Pulmonary artery endothelial cell (primary cell): ENCODE measurements at places on chromosomes 13 and 19. TPM values are rescaled to one million over a fixed set of nuclear protein-coding genes. Genes with fewer than 3 reads are reported as not detected.
A peak's percentile ranks its signal among the peaks of the same experiment; 100 is the strongest.

Gene TPP2
- total RNA-seq = 40.5 and 56.3 TPM in 2 replicates

DNA sequence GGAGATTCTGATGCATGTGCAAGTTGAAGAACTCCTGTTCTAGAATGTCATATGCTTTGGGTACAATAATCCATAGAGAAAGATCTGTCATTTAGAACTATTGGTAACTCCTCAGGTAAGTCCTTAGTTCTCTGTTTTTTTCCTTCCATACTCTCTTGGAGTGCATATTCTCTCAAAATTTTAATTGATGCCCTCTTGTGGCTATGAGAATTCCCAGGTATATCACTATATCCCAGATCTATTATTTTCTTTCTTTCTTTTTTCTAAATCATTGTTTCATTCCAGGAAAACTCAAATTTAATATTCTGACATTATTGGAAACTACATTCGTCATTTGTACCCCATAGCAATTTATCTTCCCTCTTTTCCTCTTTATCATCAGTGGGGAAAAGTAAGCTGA, 485.4 kb downstream of the KLF5 start:
- DNase-seq = no peak

DNA sequence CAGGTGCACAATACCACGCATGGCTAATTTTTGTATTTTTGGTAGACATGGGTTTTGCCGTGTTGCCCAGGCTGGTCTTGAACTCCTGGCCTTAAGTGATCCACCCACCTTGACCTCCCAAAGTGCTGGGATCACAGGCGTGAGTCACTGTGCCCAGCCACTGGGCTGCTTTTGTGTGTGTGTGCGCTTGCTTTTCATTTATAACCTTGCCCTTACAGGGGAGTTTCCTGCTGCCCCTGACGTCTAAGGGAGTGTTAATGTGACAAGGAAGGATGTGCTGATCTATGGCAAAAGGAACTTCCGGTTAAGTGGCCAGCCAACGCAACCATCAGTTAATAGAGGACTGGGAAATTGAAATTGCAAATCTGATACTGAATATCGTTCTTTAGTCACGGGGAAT, 57.7 kb downstream of the ING1 start:
- DNase-seq = peak; percentile 30

DNA sequence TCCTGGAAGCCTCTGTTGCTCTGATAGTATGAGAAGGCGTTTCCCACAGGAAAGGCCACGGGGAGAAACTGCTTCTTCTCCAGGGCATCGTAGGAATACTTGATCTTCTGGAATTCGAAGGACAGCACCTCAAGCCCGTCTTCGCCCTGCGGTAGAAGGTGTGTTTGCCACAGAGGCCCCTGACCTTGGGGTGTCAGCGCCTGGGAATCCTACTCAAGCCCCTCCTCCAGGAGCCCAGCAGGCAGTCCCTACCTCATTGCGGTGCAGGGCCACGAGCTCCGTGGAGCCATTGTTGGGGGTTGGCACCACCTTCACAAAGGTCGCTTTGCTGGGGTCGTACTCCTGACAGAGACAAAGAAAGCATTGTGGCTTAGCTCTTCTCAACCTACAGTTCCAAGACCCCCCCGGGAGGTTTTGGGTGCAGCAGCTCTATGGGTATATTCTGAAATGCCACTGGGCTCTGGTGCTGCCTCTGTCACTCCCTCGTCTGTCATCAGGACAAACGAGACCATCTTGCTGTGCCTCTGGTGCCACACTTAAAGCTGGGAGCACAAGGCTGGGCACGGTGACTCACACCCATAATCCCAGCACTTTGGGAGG, 3.7 kb downstream of the ATP13A1 start:
- no peak for DNase-seq

- no peak for DNase-seq
These were observed 43.5 kb downstream of the COLGALT1 start for GRCh38 chr19:17598953-17599352.

- DNase-seq = peak; percentile 15
These were observed 18.0 kb downstream of the SLC5A5 start for GRCh38 chr19:17889609-17890214.

Gene OSCAR
- 0.07 TPM in 1 of 2 replicates, not detected in the other for total RNA-seq

Gene GRIN3B
- 0.39 and 0.59 TPM in 2 replicates for total RNA-seq

Gene PSG6
- total RNA-seq = not detected in 2 replicates

Gene SERPINE3
- not detected in 2 replicates for total RNA-seq

GRCh38 chr13:80065996-80066395, 274.9 kb downstream of the SPRY2 start:
- DNase-seq = no peak

GRCh38 chr13:95660981-95661581, 15.9 kb upstream of the DNAJC3 start:
- no peak for DNase-seq

Gene ERICH4
- total RNA-seq = not detected in 2 replicates

DNA sequence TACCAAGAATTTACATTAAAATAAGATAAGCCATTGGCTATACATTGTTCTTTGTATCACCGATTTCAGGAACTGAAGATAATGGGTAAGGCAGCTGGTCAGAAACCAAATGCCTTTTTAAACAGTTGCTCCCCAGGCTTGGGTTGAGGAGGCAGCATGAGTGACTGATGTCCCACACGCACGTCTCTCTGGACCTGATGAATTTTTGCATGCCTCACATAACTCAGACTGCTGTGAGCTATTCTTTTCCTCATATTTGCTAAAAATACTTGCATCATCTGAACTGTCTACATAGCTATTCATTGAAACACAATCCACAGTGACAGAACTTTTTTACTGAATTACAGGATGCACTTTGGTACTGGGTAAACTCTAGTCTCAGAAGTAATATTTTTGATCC, 123.6 kb upstream of the MAB21L1 start:
- no peak for DNase-seq

- no peak for DNase-seq
These were observed 80.9 kb downstream of the FLT1 start for GRCh38 chr13:28413999-28414398.

- DNase-seq = no peak
These were observed 29.1 kb downstream of the SIGLEC5 start for GRCh38 chr19:51600940-51601580.

DNA sequence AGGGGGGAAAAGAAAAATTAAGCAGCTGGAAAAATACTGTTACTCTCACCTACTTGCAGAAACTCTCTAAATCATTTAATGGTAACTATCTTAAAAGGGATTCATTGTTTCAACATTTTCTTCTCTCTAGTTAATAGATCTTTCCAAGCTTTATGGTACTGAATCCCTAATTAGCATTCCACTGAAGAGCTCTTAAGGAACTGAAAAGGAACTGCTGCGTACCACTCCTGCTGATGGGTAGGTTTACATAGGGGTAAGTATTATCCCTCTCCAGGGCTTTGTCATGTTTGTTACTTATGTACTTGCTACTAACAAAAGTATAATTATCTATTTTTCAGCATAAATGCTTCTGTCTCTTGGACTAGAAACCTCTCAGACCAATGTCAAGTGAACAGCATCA, 12.5 kb downstream of the TEX30 start:
- no peak for DNase-seq

GRCh38 chr13:41394166-41394565, 63.2 kb upstream of the RGCC start:
- DNase-seq = no peak
